Stimulated activated CD4-positive, alpha-beta T cell treated with anti-CD3 and anti-CD28 coated beads, Interleukin-1b, Interleukin-23, amount 100 ng/mL, for 1 hour (primary cell): ENCODE measurements at places on chromosomes 12 and 14.

DNA sequence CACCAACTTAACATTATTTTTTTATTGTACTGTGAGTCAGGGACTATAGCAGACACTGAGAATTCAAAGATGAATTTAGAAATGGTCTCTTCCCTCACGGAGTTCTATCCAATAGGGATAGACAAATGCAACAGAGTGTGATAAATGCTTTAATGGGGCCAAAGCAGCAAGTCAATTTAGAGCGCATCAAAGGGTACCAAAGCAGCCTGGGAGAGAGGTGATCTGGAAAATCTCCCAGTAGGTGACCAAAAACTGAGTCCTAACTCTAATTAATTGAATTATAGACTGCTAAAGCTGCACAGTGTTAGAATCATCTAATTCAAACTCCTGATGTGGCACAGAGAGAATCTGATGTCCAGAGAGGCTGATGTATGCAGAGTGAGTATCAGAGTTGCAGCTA is 2.6 kb downstream of the LIN7A start:
- DNase-seq: no peak

DNA sequence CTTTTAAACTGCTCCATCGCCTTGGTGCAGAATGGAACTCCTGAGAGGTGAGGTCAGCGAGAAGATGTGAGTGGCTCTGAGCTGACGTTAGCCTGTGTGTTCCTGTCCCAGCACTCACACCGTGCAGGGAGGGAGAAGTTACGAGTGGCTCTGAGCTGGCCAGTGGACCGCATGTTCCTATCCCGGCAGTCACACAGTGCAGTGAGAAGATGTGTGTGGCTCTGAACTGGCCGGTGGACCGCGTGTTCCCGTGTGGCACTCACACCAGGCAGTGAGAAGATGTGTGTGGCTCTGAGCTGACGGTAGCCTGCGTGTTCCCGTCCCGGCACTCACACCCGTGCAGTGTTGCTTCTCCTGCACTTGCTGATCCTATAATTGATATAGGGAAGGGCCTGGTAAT is 59.9 kb downstream of the VCPKMT start:
- DNase-seq: no peak

DNA sequence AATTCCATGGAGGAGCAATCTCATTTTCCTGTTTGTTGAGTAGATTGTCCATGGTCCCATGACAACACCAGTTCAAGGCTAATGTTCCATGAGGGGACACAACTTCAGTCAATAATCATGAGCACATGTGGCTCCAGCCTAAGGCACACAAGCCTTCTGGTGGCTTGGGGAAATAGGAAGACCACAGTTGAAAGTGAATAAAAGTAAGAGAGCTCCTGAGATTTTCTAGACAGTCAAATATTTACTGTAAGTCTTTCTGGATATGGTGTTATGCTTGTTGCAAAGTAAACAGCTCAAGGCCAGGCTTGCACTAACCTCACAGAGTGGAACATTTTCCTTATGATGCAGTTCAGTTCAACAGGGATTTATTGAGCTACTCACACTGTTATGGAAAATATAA is 206.9 kb upstream of the SLC38A2 start:
- DNase-seq: no peak

DNA sequence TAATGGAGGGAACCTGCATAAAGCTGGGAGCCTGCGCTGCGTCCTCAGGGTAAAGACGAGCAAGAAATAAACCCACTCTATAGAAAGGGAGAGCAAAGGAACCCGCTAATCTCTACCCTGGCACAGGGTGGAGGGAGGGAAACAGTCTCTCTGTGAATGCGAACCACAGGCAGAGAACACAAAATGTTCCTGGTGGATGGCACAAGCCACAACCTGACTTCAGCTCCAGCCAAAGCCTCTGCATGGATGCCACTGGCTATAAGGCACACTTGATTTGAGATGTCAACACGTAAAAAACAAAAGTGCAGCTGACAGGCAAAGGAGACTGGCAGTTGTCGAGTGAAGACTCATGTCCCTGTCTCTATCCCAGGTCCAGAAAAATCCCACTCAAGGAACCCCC is 32.4 kb downstream of the CHGA start:
- DNase-seq: no peak

- DNase-seq: no peak
Measured at GRCh38 chr14:93375673-93376156, 28.7 kb downstream of the COX8C start.

DNA sequence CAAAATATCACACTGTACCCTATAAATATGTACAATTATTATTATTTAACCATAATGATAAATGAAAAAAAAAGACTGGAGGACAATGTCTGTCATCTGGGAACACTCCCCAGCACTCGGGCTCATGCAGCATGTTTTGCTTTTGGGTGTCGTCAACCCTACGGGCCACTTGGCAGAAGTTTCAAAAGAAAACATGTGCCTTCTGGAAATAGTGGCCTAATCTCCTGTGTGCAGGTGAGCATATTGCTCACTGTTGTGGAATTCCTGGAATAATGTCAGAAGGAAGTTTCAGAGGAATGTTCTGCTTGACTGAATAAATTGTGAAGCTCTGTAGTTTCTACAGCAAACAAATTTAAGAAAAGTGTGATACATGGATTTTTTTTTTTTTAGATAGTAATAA is 298.3 kb downstream of the SSPN start:
- DNase-seq: no peak

- DNase-seq: no peak
Measured at GRCh38 chr12:76563061-76563460, 3.5 kb upstream of the OSBPL8 start.

GRCh38 chr14:51260225-51260624 is 20.2 kb downstream of the TMX1 start:
- no peak for DNase-seq

GRCh38 chr12:118052324-118053070 is 8.5 kb downstream of the WSB2 start:
- no peak for DNase-seq

GRCh38 chr12:77060883-77061240 is 4.5 kb downstream of the E2F7 start:
- no peak for DNase-seq

- DNase-seq: no peak
Measured at GRCh38 chr12:65414526-65414925, 136.0 kb downstream of the MSRB3 start.

GRCh38 chr14:70121521-70121920 is 67.2 kb downstream of the SLC8A3 start:
- no peak for DNase-seq
